ENCODE measurements at places on chromosomes 12 and 14.

DNA sequence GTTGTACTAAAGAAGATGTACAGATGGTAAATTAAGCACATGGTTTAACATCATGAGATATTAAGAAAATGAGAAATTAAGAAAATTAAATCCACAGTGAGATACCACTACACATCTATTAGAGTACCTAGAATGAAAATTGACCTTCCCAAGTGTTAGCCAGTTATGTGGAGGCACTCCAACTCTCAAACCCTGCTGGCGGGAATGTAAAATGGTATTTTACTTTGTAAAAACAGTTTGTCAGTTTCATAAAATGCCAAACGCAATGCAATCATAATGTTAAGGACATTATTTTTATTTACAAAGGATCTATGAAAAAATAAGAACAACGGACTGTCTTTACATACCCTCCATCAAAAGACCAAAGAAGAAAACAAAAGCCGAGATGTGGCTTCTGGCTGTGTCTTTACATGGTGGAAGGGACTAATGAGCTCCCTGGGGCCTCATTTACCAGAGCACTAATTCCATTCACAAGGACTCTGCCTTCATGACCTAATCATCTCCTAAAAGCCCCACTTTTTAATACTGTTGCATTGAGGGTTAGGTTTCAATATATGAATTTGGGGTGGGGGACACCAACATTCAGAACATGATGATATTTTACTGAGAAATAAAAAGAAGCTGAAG lies 1178.7 kb downstream of the AACS start:
- DNase-seq = no peak

GRCh38 chr12:114395755-114396152 lies 10.2 kb downstream of the TBX5 start:
- DNase-seq = no peak

DNA sequence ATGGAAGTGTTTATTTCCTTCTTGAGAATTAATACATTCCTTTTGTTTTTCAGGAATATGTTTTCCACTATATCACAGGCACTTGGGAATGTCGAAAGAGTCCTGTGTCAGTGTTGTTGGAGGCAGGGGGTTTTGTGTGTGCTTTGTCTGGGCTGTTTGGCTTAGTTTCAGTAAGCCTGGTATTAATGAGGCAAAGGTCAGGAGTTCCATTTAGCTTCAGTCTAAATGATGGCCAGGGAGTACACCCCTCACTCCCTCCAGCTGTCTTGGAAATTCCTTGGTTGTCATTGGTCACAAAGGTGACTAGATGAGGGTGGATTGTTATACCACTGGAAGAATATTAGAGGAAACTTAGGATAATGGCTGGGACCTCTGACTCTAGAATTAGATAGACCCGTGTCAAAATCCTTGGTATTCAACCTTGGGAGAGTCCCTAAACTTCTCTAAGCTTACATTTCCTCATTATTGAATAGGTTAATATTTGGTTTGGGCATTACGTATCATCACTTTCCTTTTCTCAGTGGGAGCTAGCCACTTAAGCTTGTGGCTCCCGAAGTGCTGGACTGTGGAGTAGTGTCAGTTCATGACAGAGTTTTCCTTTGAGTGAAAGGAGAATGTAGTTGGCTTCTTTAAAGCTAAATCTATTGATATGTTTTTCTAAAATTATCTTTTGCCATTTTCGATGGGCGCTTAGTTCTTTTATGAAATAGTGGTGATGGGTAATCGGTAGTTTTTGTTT lies 5.2 kb downstream of the FRS2 start:
- DNase-seq = no peak

DNA sequence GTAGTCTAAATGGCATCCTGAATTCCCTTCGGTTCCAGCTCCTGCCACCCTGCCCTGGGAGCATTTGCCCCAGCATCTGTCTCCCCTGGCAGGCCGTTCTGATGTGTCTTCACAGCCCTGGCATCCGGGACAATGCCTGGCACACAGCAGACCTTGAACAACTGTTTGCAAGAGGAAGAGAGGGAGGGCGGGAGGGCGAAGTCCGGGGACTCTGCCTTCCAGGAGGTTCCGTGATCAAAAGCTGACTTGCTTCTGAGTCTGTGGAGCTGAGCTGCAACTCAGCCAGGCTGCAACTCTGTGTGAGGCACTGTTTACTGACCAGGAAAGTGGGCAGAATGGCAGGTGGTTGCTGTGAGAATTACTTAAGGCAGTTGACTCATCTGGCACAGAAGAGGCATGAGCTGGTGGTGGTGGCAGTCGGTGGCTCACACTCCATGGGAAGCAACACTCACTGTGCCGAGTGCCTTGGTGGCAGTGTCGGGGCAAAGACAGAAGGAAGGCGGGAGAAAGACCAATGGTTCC lies 61.1 kb upstream of the DLK1 start:
- no peak for DNase-seq

DNA sequence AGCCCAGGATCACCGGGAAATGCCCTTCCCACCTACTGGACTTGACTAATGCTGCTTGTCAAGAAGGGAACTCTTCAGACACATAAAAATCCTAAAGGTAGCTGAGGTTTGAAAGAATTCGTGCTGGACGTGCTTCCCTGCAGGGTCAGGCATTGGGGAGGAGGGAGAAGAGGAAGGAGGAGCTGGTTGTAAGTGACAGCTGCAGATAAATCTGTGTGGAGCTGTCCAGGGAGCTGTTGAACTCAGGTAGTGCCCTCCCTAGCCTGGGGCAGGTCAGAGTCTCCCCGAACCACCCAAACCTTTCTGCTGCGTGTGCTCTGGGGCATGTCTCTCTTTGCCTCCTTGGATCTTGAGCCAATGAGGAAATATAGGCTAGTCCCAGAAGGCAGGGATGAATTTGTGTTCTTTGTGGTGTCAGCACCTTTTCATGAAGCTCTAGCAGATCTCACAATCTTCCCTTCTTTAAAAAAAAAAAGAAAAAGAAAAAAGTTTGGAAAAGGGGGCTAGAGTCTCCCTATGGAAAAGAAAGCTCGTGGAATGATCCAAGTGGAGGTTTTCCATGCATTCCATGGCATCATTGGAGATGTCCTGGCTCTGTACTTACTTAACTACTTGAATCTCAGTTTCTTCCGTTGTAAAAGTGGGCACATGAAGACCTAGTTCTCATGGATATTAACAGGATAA lies 23.6 kb upstream of the FOS start:
- no peak for DNase-seq

- no peak for DNase-seq
These were observed 22.3 kb downstream of the RPH3A start for GRCh38 chr12:112813836-112814235.

- no peak for DNase-seq
These were observed 208.5 kb upstream of the NEDD1 start for GRCh38 chr12:96698521-96698920.

DNA sequence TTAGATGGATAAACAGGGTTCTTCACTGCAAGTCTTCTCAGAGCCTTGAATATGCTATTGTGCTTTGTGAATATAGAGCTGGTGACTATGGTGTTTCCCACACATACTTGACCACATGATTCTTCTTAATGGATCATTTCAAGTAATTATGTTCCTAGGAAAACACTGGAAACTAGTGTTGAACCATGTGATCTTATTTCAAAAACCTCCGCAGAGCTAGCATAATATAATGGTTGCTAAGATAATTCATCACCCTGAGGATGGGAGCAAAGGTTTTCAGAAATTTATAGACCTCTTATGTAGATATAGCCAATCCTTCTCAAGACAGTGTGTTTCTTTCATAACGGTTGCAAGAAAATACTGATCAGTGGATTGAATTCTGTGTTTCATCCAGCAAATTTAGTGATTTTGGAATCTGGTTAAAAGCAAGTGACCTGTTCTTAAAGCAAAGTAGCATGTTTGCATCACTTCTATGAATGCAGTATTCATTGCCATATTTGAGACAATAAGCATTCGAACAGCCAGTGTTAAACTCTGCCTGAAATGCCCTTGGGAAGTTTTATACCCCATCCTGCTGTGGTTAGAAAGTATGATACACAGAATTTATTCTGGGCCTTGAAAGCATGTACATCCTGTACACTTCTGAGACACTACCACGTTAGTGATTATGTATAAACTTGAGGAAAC lies 341.0 kb upstream of the E2F7 start:
- DNase-seq = no peak

DNA sequence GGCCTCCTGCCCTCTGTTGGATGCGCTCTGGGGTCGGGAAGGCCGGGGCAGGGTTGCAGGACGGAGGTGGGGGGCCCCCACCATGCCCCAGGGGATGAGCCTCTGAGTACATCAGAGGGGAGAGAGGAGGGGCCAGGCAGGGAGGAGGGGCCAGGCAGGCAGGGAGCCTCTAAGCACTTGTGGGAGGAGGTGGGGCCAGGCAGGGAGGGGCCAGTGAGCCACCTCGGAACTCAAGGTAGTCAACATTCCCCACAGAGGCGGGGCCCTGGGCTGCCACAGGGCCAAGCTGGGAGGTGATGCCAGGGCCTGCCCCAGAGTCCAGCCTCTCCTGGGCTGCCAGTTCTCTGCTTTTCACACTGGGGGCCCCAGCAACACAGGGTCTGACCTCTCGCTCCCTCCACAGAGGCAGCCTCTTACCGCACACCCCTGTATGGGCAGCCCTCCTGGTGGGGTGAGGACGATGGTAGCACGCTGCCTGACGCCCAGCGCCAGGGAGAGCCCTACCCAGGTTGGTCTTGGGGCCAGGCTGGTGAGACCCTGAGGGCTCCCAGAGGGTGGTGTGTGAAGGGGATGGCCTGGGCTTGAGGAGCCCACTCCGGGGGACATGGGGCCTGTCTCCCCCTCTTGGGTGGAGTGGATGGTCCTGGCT lies 17.4 kb downstream of the CEP170B start:
- DNase-seq = no peak

GRCh38 chr12:25716842-25717241 lies 163.8 kb upstream of the LMNTD1 start:
- DNase-seq = no peak

DNA sequence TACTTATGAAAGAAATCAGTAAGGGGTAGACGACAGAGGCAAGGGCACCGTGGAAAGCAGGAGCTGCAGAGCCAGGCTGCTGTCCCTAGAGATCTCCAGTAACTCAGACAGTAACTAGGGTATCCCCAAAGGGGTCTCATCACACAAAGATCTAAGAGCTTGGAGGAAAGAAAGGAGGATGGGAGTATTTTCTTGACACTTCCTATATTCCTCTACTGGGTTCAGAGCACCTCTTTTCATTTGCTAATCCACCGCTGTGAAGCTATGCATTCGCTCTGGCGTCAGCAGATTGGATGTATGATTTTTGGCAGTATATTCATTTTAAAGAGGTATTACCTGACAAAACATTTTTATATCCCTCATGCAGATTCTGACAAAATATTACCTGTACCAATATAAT lies 12.6 kb downstream of the USP44 start:
- no peak for DNase-seq

GRCh38 chr12:70403826-70404225 lies 37.7 kb downstream of the KCNMB4 start:
- no peak for DNase-seq

- DNase-seq = no peak
These were observed 9.2 kb upstream of the APOLD1 start for GRCh38 chr12:12776261-12776660.

Data from stromal cell of bone marrow (primary cell).